ENCODE measurements at places on chromosomes 12 and 14.

DNA sequence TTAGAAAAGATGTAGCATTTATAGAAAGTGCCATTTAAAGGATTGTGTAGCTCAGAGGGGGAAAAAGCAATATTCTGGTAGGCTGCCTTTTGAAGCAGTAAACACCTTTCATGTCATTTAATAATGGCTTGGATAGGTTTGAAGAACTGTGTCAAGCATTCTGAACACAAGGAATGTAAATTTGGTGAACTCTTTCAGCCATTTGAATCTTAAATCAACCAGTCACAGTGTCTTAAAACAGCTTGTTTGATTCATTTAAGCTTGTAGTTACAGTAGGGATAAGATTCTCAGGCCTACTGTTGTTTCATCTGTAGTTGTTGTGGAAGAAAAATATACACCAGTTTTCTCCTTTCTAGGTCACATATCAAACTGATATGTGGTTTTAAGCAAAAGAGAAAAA lies 299.4 kb upstream of the NOVA1 start:
- DNase-seq, result no peak

DNA sequence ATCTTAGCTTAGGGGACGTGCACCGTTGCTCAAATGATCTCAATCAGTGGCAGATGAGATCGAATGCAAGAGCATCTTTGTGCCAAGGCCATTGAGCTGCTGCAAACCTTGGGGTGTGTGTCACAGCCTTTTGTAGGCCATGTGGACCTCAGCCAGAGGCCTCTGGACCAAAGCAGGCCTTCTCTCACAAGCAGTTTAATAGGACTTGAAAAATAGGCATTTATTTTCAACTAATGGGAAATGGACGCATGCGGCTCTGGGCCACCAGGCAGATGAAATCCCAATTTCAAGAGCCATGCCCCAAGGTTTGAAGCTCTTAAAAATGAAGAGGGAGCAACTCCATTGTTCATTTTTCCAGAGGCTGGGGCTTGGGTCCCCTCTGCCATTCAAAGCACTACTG lies 87.3 kb downstream of the TTC7B start:
- DNase-seq, result no peak

DNA sequence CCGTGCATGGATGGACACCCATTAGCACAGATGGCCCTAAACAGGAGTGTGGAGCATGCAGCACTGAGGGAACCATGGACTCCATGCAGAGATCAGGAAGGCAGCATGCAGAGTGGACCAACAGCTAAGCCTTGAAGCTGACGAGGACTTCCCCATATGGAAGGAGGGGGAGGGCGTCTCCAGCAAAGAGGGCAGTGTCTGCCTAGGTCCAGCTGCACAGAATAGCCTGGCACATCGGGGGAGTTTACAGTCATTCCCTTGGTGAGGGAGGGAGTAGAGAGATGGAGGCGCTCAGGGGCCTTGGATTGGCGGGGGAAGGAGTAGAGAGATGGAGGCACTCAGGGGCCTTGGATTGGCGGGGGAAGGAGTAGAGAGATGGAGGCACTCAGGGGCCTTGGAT lies 64.5 kb downstream of the ANKRD9 start:
- DNase-seq, result no peak

DNA sequence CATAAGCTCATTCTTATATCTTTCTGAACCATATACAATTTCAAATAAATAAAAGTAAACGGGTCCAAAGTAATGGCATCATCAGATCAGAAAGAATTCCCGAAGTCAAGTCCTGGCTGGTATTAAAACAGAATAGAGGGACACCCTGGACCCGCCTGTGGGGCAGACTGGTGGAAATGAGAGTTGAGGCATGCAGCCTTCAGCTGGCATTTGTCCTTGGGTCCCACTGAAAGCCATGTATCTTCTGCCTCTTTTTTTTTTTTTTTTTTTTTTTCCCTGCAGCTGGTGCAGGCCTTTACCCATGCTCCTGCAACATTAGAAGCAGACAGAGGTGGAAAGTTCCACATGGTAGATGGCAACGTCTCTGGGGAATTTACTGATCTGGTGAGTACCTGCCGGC lies 9.9 kb downstream of the AHSA1 start:
- no peak for DNase-seq

GRCh38 chr12:22593864-22594263 lies 31.1 kb upstream of the ETNK1 start:
- no peak for DNase-seq

DNA sequence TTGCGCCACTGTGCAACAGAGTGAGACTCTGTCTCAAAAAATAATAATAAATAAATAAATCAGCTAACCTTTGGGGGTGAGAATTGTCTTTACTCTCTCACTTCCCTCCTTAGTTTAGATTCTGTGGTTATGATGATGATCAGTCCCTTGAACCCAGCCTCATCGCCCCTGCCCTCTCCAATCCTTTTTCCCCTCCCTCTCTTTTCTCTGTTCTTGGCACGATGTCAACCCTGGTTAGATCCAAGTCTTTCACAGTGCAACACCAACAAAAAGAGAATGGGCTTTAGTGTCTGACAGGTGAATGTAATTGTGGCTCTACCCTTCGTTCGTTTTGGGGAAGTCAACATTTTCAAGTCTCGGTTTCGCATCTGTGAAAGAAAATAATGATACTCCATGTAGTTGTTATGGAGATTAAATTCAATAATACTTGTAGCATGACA lies 59.0 kb downstream of the NTN4 start:
- no peak for DNase-seq

DNA sequence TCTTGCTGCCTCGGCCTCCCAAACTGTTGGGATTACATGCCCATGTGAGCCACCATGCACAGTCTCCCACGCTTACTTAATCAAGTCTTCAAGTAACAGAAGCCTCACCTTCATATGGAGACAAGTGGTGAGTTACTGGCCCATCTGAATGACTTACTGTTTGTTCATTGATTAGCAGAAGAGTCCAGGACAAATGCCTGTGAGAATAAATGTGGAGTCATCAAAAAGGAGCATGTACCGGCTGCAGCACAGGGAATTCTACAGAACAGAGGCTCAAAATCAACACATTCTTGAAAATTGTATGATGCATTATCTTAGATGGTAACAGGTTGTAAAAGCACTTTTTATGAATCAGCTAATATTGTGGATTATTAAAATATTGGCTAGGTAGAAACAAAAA lies 72.5 kb upstream of the FERMT2 start:
- no peak for DNase-seq

DNA sequence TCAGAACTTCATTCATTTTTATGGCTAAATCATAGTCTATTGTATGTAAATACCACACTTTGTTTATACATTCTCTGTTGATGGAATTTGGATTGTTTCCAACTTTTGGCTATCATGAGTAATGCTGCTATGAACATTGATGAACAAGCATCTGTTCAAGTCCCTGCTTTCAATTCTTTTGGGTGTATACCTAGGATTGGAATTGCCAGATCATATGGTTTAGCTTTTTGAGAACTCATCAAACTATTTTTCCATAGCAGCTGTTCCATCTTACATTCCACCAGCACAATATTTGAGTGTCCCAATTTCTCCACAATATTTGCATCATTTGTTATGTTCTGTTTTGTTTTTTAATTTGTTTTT lies 52.3 kb upstream of the CCND2 start:
- DNase-seq, result peak; percentile 15

GRCh38 chr12:1611803-1612572 lies 17.0 kb upstream of the WNT5B start:
- peak; percentile 71 for DNase-seq

GRCh38 chr12:103810111-103810510 lies 30.9 kb downstream of the NT5DC3 start:
- no peak for DNase-seq

GRCh38 chr12:131104463-131105350 lies 151.0 kb downstream of the ADGRD1 start:
- peak; percentile 71 for DNase-seq

DNA sequence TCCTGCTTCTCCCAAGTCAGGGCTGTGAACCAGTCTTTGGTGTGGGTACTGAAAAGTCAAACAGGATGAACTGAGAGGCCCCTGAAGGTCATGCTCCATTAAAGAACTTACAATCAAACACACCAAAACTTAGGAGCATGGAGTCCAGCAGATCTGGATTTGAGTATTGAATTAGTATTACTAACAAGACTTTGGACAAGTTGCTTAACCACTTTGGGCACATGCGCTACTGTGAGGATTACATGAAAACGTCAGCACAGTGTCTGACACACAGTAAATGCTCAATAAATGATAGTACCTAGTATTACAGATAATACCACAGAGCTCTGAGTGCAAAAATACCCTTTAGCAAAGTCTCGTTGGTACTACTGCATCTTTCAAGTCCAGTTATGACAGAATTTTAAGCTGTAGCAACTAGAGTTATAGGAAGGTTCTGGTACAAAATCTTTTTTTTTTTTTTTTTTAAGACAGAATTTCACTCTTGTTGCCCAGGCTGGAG lies 23.2 kb downstream of the TIMELESS start:
- no peak for DNase-seq

DNA sequence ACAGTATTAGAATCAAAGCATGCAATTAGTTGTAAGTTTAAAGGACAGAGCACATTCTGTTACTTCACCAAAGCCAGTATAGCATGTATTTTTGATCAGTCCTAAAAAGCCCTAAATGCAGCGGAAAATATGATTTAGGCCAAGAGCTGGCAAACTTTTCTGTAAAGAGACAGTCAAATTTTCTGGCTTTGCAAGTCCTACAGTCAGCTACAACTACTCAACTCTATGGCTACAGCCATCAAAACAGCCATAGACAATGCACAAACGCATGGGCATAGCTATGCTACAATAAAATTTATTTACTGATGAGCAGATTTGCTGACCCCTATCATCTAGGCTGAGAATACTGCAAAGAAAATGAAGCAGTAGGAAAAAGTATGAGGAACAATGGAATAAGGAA lies 52.9 kb downstream of the ATXN2 start:
- no peak for DNase-seq

GRCh38 chr12:113170457-113170856 lies 14.8 kb downstream of the DDX54 start:
- no peak for DNase-seq

DNA sequence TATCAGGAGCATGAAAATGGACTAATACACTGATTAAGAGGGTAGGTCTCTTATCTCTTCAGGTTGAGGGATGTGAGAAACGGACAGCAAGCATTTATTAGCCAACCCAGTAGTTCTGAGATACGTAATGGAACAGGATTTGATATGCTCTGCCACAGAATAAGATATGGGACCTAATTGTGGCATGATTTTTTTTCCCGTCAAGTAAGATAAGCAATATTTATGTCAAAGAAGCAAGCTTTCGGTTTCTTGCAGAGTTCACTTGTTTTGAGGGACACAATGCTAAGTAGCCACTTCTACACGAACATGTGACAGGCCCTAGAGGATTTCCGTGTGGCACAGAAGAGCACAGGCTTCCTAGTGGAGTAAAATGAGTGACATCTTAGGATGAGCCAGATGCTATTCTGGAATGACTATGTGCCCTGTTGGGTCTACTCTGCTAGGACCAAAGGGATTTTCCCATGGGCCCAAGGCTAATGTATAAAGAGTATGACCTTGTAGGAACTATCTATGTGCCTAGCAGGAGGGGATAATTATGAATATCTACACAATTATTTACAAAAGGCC lies 57.9 kb downstream of the SLC38A1 start:
- DNase-seq, result no peak

- DNase-seq, result peak; percentile 75
Observed at GRCh38 chr14:74720526-74720925, 7.6 kb downstream of the FCF1 start.

- no peak for DNase-seq
Observed at GRCh38 chr12:112420740-112421139, 2.0 kb downstream of the PTPN11 start.

- DNase-seq, result no peak
Observed at GRCh38 chr12:130646716-130647370, 69.3 kb downstream of the RIMBP2 start.

DNA sequence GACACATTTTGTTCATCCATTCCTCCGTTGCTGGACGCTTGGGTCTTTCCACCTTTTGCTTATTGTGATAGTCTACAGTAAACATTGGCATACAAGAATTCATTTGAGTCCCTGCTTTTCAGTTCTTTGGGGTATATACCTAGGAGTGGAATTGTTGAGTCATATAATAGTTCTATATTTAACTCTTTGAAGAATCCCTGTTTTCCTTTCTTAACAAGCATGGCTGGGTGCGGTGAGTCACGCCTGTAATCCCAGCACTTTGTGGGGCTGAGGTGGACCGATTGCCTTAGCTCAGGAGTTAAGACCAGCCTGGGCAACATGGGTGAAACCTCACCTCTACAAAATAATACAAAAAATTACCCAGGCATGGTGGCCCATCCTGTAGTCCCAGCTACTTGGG lies 75.4 kb downstream of the CCDC92 start:
- DNase-seq, result peak; percentile 86

DNA sequence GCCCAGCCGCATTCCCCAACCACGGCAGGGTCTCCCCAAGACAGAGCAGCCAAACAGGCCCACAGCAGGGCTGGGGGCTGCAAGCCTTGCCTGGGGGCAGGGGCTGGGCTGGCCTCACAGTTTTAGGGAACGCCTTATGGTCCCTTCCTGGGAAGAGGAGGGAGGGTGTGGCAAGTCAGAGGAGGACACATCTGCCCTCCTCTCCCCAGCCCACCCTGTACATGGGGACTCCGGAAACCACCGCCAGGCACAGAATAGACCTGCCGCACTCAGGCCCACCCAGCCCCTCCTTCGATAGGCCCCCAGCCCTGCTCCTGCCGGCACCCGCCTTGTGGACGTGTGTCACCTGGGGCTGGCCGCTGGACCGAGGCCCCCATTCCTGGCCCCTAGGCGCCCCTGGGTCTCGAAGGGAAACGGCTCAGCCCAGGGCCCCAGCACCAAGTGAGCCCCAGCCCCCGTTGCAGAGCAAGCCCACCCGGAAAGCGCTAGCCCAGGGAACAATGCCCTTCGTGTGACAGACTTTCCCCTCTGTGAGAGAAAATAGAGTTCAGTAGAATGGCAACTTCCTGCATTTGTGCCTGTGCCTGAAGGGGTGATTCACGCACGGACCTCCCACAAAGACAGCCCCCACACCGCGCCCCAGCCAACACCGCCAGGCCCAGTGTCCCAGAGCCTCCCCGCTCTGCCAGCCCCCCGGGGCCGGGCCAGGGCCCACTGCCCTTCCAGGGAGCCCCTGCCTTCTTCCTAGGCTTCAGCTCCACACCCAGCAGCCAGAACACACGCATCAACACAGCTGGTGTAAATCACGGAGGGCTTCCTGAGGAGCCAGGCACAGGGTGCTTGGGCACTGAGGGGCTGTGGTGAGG lies 12.0 kb upstream of the NUDT14 start:
- peak; percentile 50 for DNase-seq

- DNase-seq, result no peak
Observed at GRCh38 chr12:13537623-13538022, 341.1 kb downstream of the EMP1 start.

Data from fibroblast of skin of back (primary cell).